ENCODE measurements at places on chromosomes 4 and X.

DNA sequence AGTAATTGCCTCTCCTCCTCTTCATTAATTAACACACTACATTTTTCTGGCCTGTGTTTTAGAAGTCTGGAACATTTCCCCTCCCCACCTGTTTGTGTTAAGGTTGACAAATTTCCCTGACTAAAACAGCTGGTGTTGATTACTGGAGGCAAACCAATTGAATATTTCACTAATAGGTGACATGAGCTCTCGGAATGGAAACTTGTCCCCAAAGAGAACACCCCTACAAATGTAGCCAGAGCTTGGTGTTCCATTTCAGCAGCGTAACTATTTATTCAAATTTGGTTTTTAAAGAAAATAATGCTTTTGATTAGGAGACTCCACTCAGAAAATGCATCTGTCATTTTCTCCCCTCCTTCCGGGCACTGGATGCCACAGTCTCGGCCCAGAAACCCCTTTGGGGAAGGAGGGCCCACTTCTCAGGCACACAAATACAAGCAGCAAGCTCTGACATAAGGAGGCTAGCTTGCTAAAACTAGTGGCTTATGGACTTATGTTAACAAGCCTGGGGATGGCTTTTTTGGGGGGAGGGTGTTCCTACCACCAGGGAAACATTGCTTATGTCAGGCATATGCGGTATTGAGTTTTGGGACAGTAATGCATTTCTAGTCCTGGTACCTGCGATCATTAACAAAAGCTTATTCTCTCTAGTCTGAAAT lies 2.2 kb downstream of the RNF150 start:
- no peak for DNase-seq

- DNase-seq: no peak
Observed at GRCh38 chr4:102343964-102344519, 1.2 kb downstream of the SLC39A8 start.

- no peak for DNase-seq
Observed at GRCh38 chr4:9916937-9917336, 104.4 kb downstream of the SLC2A9 start.

- peak; percentile 80 for DNase-seq
Observed at GRCh38 chrX:79270401-79270800, 96.7 kb downstream of the ITM2A start.

GRCh38 chr4:107183155-107183774 lies 147.2 kb upstream of the DKK2 start:
- DNase-seq: no peak

DNA sequence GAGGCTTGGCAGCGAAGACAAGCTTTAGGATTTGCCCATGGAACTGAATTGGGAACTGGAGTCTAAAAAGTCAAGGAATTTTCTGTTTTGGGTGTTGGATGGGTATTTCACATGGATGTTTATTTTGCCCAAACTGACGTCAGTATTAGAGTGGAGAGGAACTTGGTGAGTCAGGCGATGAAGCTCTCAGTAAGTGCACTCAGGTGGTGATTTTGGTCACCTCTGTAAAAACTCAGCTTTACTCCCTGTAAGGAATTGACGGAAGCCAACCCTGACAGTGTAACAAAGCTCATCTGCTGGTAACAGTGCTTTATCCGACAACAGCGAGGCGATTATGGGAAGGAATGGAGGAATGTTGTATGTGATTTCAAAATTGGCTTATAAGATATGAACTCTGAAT lies 77.0 kb upstream of the PGRMC2 start:
- no peak for DNase-seq

- DNase-seq: no peak
Observed at GRCh38 chr4:1975391-1975801, 33.4 kb downstream of the NELFA start.

- DNase-seq: no peak
Observed at GRCh38 chr4:1948892-1949436, 59.8 kb downstream of the NELFA start.

DNA sequence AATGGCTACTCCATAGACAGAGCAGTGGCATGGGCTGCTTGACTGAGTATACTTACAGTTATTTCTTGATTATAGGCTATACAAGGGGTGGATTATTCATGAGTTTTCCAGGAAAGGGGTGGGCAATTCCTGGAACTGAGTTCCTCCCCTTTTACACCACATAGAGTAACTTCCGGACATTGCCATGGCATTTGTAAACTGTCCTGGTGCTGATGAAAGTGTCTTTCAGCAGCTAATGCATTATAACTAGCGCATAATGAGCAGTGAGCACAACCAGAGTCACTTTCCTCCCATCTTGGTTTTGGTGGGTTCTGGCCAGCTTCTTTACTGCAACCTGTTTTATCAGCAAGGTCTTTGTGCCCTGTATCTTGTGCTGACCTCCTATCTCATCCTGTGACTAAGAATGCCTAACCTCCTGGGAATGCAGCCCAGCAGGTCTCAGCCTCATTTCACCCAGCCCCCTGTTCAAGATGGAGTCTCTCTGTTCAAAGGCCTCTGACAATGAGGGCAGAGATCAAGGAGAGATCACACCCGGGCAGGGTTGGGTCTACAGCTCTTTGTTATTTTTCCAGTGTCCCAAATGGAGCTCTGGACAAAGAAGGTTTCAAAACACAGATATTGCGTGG lies 468.4 kb upstream of the PRKX start:
- DNase-seq: no peak

- DNase-seq: no peak
Observed at GRCh38 chr4:121736735-121737351, 28.1 kb downstream of the SMIM43 start.

GRCh38 chr4:186144198-186144945 lies 39.9 kb downstream of the FAM149A start:
- DNase-seq: no peak

DNA sequence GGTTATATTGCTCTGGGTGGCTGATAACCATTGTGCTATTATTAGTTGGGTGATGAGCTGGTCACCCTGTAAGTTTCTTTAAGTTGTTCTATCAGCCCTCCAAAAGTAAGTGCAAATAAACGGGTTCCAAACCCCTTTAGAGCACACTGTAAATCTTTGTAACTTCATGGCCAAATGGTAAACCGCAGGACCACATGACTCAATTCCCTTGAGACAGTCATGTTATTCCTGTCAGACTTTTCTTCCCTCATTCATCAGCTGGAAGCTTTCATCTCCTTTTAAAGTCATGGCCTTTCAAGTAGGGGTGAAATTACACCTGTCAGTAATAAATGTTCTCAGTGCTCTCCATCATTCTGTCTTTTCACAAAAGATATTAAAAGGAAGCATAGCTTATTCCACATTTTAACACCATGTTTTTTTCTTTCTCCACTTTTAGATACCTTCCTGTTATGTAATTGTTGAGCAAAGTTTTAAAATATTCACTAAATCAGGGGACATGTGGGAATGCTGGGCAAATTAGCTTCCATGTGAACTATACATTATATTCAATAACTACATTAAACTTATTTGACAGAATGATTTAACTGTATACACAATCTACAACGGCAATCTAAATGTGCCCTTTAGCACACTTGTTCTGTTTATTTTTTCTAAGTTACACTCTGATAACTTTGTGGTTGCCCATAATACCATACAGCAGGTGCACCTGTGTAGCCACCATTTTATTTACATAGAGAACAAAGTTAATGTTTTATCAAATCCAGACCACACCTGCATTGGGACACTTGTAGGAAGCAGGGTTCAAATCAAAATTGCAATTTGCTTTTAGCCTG lies 275.5 kb downstream of the CFAP299 start:
- no peak for DNase-seq

GRCh38 chr4:126969360-126970235 lies 663.2 kb upstream of the INTU start:
- DNase-seq: no peak

DNA sequence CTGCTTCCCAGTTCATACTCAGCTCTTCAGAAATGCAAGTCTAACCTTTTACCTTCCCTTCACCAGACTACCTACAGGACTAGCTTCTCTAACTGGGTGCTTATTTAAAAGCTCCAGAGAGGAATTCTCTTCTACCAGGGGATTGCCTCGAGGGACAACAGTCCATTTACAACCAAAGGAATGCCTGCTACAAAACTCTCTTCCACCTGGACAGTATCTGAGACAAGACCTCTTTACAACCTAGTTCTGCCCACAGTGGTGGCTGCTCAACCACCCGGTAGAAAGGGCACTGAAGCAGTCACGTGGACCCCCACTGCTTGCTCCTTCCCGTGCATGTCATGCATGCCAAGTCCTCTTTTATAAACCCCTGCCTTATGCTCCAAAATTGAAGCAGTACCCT lies 158.1 kb upstream of the ANXA10 start:
- no peak for DNase-seq

- DNase-seq: no peak
Observed at GRCh38 chrX:9390121-9390520, 74.7 kb upstream of the TBL1X start.

DNA sequence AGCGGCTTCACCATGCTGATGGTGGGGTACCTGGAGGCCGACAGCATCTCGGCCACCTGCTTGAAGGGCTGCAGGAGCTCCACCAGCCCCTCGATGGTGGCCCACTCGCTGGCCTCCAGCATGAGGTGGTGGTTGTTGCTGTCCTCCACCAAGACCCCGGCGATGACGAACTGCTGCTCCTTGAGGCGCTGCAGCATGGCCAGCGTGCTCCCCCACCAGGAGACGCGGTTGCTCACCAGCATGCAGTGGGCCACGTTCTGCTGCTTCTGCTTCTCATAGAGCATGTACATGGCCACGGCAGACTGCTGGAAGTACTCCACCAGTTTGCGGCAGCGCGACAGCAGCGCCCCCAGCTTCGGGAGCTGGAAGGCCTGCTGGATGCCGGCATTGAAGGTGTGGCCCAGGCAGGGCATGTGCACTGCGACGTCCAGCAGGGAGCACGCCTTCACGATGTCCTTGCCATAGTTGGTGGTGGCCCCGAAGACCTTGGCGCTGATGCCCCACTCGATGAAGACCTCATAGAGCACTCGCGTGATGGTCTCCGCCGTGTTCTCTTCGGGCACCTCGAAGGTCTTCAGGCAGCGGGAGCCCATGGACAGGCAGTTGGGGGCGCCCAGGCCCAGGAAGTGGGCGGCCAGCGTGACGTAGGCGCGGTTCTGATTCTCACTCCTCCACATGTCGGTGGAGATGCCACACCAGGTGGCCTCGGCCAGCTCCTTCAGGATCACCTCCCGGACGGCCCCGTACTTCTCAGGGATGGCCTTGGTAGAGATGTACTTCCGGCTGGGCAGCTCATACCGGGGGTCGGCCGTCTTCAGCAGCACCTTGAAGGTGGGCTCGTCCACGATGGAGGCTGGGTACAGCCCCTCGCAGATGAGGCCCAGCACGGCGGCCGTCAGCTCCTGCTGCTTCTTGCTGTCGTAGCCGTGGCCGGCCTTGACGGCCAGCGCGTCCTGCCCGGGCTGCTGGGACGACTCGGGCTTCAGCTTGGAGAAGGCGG lies 11.0 kb downstream of the DHRSX start:
- DNase-seq: no peak

- no peak for DNase-seq
Observed at GRCh38 chrX:25013632-25014365, 2.0 kb downstream of the ARX start.

- DNase-seq: peak; percentile 73
Observed at GRCh38 chr4:102500352-102500695, 835 bp upstream of the NFKB1 start.

DNA sequence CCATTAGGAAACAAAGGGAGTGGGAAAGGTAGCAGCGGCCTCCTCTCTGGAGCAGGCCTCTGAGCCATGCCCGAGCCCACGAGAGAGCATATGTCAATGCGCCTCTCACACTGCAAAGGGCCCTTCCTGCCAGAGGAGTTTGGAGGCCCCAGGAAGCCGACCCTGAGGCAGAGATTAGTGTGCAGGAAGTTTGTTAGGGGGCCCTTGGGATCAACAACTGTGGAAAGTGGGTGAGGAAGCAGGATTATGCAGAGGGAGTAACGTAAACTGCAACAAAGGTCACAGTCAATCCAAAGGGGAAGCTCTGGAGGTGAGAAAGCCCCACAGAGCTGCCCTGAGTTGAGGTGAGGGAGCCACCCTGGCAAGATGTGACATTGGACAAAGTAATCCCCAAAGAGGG lies 17.4 kb downstream of the RTL5 start:
- peak; percentile 37 for DNase-seq

DNA sequence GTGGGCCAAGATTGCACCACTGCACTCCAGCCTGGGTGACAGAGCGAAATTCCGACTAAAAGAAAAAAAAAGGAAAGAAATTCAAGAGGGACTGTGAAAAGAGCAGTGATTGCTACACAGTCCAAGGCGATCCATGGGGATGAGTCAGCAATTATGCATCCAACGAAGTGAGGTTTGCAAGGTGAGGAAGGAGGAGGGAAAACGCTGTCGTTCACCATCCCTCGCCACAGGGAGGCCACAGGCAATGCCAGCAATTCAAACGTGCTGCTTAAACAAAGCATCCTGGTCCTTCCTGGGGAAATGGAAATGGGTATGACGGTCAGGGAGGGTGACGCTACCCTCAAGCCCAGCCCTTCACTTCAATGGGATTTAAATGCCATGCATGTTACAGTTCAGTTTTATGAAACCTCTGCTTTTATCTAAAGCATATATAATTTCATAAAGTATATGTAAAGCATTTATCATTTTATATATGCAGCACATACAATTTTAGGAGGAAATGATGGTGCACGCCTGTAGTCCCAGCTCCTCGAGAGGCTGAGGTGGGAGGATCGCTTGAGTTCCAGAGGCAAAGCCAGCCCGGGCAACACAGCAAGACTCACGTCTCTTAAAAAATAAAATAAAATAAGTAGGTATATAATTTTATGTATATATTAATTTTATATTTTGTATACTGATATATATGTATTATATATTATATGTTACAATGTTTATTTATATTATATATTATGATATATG lies 108.7 kb downstream of the DHRSX start:
- DNase-seq: no peak

- no peak for DNase-seq
Observed at GRCh38 chrX:150329868-150330267, 33.2 kb upstream of the MAMLD1 start.

GRCh38 chr4:131459430-131460101 lies 1689.5 kb upstream of the PCDH10 start:
- DNase-seq: no peak

- no peak for DNase-seq
Observed at GRCh38 chr4:145178740-145179280, 1.6 kb downstream of the OTUD4 start.

GRCh38 chr4:128516301-128516969 lies 228.8 kb upstream of the PGRMC2 start:
- DNase-seq: no peak

- DNase-seq: peak; percentile 55
Observed at GRCh38 chrX:39320165-39320564, 518.9 kb downstream of the MID1IP1 start.

- DNase-seq: no peak
Observed at GRCh38 chrX:39808471-39808917, 289.3 kb downstream of the BCOR start.

GRCh38 chrX:139297638-139298037 lies 232.9 kb upstream of the F9 start:
- no peak for DNase-seq

DNA sequence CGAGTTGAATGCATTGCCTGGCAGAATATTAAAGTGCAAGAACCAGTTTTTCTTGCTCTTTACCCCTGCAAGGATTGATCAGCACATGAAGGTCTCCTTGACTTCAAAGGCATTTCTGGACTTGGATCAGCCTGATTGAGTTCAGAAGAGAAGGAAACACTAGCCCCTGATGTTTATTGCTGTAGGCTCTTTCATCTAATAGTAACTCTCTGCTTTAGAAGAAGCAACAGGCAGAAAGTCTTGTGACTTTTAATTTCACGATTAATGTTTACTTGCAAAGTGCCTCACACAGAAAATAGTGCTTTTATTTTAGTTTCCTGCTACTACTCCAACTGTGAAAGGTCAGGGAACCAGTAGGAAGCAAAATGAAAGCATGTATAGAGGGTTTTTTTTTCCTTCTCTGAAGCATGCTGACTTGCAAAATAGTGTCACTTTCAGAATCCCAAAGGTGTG lies 69.1 kb downstream of the PCDH7 start:
- DNase-seq: no peak

- DNase-seq: no peak
Observed at GRCh38 chrX:66674506-66674905, 35.6 kb upstream of the EDA2R start.
